Frontal cortex (tissue), 4 donors: ENCODE measurements at places on chromosomes 5 and 9.
A peak's percentile ranks its signal among the peaks of the same experiment; 100 is the strongest.

DNA sequence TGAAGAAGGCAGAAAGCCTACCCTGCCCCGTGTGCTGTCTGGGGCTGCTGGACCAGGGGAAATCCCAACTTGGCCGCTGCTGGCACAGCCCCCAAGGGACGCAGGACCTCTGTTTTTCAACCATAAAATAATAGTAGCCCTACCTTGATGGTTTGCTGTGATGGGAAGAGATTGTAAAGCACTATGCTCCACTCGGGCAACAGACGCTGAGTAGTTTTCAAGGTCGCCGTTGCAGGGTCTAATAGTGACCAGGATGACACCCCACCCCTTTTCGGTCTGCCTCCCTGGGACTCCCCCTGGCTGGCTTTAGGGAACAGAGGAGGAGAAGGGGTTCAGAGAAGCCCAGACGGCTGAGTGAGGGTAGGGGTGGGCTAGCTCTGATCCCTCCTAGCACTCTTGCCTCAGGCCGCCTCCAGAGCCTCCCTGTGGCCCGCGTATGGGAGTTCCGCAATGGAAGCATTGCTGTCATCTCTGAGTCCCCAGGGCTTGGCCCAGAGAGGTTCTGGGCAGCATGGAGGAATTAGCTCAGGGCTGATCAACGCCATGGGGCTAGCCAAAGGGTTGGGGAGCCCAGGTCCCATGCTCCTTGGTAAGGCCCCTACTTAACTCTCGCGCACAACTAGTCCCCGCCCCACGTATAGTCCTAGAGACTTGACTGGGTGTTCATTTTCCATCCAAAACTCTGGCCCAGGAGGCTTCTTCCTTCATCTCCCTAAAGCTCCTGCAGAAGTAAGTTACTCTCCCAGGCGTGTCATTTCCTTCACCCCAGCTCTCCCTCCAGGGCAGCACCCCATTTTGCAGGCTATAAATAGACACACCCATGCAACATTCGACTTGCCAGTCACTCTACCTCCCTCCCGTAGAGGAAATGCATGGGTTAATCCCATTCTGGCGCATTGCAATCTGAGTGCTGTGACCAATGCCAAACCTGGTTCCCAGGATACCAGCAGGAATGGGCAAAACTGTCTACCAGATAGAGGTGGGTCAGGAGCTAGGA, 1.1 kb upstream of the IRF1 start:
- DNase-seq: no peak

DNA sequence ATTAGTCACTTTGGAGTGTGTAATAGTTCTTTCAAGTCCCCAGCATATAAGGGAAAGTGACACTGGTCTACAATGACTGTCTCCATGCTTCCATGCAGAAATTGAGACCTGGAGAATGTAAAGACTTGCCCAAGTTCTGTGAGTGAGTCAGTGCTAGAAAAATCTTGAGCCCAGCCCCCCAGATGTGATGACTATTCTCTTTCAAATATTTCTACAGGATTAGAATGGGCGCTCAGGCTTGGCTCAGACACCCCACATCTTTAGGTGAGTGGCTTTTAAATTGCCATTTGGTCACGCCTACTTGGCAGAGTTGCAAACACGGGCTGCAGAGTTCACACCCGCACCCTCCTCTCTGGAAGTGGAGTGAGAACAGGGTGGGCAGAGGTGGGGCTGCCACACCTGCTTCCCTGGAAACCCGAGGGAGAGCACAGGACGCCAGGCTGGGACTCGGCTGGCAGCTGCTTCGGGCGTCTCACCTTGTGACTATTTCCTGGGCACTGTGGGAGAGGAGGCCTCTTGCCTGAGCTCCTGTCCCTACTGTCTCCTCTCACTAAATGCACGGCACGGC, 37.6 kb downstream of the ROPN1L start:
- no peak for DNase-seq

GRCh38 chr5:103211576-103212561, 46.7 kb upstream of the MACIR start:
- no peak for DNase-seq

DNA sequence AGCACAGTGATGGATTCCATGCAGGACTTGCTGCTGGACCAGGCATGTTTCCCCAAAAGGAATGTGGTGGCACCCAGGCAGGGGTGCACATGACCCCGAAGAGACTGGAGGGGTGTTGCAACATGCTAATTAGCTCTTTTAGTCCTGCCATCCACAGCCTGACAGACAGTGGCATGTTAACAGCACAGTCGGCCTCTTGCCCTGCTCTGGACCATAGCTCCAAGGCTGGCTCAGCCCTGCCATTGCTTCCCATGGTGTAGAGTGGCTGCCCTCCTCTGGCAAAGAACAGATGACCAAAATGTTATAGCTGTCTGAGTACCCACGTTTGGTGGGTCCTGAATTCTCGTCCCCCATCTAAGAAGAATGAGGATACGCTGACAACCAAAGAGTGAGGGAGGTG, 736.4 kb upstream of the PTPRD start:
- DNase-seq: no peak

DNA sequence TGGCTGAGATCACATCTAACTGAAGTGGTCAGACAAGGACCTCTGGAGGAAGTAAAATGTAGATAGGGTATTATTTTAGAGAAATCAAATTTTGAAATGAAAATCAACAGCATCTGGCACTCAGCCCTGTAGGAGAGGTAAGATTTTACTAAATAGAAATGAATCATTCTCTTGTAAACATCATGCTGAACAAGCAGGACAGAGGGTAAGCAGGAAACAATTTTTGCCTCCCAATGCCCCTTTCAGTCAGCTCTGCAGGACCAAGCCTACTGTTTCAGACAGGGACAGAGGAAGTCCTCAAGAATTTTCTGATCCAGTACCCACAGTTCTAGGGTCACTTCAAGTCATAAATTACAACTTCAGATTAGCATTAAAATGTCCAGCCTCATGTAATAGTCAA, 190.1 kb downstream of the ESM1 start:
- DNase-seq: no peak

GRCh38 chr9:113876151-113876992, at the start of gene ZNF618:
ZNF618 (plus strand) TSS chr9:113876309; CDS start chr9:113876381, 72 bp downstream.
- DNase-seq: peak; percentile 71

GRCh38 chr5:171544913-171545765, 125.7 kb downstream of the FGF18 start:
- DNase-seq: no peak

- DNase-seq: no peak
These were observed 26.2 kb upstream of the ACOT12 start for GRCh38 chr5:81420039-81420667.

- no peak for DNase-seq
These were observed 53.3 kb upstream of the AGXT2 start for GRCh38 chr5:35101016-35101415.

- no peak for DNase-seq
These were observed 24.5 kb downstream of the ADAMTS12 start for GRCh38 chr5:33867241-33867640.

DNA sequence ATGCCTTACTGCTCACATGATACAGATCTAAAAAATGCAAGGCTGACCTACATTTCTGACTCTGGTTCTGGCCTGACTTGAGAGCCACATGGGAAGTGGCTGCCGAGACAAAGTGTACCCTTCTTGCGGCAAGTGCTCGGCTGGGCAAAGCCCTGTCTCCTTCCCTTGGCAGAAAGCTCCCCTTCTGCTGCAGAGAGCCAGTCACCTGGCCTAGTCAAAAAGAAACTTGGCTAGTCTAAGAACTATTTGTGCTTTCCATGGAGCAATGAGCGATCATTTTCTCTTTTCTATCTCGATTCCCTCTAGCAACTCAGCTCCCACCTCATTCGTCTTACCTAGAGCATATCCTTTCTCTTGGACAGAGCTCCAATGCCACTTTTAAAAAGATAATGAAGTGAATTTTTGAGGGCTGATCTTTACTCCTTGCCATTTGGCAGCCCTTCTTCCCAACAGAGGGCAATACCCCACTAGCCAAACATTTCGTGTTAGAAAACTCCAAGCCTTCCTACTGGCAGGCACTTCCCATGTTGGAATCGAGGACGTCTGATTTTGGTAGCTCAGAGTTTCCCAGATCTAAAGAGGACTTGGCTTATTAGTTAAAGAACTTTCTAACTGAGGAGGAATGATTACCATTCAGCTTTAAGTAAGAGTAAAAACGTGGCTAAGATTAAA, 108.1 kb upstream of the PRRC1 start:
- DNase-seq: no peak

DNA sequence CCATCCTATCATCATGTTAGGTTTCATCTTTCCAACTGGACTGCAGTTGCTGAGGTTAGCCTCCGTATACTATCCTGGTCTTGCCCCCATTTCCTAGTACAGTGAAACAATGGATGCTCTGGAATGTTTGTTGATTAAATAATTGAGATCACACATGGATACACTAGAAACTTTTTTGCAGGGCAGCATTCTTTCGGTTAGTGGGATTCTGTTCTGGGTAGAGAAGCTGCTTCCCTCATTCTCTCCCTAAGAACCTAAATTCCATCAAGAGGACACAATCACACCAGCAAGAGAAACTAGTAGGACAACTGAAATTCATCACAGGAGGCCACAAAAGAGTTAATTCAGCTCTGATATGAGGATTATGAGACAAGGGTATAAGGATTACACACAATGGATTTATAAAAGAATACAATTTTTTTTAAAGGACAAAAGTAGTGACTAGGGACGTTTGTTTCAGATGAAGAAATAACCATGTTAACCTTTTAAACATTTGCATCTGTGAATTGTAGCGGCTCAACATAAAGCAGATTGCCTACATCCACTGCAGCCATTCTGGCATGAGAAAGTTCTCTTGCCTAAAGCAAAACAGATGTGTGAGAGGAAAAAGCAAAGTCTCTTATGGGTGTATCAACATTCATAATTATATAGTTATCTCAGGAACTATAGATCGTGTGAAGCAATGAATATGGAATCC, 162.7 kb upstream of the LHFPL2 start:
- DNase-seq: no peak

DNA sequence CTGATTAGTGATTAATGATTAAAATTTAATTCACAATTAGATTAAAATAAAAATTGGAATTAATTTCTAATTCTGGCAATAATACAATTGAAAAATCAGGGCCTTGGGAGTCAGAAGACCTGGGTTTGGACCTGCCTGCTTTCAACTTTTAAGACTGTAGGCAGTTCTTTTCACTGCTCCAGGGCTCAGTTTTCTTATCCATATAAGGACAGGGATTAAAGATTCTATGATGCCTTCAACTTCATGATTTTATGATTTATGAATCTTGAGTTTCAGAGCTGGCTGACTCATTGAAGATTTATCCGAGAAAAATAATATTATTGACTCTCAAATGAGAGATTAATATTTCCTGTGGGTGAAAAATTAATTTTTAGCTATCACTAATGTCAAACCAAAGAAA, 208.6 kb upstream of the ANKH start:
- DNase-seq: no peak

GRCh38 chr5:156981481-156981880, 18.5 kb upstream of the TIMD4 start:
- DNase-seq: no peak

GRCh38 chr9:23775549-23775948, 50.5 kb downstream of the ELAVL2 start:
- DNase-seq: no peak

DNA sequence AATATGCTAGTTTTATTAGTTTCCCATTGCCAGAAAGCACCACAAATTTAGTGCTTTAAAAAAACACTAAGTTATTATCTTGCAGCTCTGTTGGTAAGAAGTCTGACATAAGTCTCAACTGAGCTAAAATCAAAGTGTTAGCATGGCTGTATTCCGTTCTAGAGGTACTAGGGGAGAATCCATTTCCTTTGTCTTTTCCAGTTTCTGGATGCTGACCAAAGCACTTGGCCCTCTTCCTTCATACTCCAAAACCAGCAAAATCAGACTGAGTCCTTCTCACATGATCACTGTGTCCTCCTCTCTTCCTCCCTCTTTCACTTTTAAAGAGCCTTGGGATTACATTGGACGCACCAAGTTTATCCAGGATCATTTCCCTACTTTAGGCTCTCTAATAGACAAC, 9.5 kb downstream of the CDH18 start:
- DNase-seq: no peak

DNA sequence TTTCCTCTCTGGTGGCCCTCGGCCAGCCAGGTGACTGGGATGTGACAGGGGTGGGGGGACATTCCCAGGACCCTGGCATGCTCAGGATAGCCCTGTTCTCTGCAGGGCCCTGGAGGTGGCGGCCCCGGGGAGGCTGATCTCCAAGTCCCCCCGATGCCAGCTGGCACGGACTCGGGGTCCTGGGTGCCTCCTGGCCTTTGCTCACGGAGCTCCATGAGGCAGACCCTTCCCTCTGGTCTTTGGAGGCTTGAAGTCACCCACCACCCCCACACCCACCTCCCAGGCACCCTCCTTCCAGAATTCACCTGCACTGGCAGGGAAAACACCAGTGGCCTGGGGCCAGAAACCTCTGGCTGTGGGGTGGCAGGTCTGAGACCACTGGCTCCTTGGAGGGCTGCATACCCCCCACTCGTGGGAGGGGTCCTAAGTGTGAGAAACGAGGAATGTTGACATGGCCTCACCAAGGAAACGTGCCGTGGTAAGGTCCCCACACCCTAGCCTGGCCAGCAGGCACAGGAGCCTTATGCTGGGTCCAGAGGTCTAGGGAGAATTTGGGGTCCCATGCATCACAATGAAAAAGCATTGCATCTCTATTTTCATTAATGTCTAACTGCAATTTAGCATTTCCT, 130.8 kb upstream of the FAM120A start:
- DNase-seq: no peak

- no peak for DNase-seq
These were observed 29.5 kb downstream of the CCNH start for GRCh38 chr5:87383216-87383615.

DNA sequence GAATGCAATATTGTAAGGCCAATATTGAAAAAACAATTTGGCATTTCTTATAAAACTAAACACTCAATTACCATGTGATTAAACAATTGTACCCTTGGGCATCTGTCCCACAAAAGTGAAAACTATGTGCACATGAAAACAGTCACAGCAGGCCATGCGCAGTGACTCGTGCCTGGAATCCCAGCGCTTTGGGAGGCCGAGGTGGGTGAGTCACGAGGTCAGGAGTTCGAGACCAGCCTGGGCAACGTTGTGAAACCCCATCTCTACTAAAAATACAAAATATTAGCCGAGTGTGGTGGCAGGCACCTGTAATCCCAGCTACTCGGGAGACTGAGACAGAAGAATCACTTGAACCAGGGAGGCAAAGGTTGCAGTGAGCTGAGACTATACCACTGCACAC, 343.7 kb downstream of the DMRTA1 start:
- DNase-seq: no peak
